ENCODE measurements at places on chromosomes 11 and 22.

GRCh38 chr11:43071338-43071737 lies 240.5 kb upstream of the API5 start:
- DNase-seq: no peak

DNA sequence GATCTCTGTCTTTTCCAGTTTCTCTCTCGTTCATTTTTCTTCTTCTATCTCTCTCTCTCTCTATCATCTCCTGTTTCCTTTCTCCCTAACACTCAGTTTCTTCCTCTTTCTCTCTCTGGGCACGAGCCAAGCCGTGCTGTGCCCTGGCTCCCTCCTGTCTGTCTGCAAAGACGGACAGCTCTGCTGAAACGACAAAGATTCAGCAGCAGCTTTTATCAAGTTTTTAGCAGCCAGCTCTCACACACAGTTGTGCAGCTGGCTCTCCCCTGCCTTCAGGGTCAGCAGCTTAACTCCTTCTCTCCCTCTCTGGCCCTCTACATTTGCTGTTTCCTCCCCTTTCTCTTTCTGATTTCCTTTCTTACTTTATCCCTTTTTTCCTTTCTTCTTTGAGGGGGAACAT lies 352.0 kb upstream of the MPPED2 start:
- DNase-seq: no peak

- DNase-seq: no peak
These were observed 7.1 kb downstream of the TRIOBP start for GRCh38 chr22:37703906-37704305.

DNA sequence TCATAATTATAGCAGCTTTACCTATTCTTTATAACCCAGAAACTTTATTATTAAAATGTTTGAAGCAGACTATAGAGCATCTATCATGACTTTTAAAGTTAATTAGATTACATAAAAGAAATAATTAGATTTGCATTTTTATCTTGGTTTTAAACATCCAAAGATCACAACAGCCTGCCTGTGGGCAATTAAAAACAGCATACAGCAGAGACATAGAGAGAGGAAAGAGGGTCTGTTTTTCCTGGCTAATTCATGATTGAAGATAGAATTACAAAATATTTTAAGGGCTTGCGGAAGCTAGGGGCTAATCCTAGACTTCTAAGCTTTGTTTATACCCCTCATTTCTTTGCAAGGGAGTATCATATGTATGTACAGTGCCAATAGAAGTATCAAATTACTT lies 178.1 kb downstream of the SOX6 start:
- DNase-seq: no peak

GRCh38 chr11:94728541-94728940 lies 39.6 kb upstream of the AMOTL1 start:
- no peak for DNase-seq

- no peak for DNase-seq
These were observed 17.9 kb upstream of the RRAS2 start for GRCh38 chr11:14376920-14377319.

- DNase-seq: no peak
These were observed 352.1 kb upstream of the NARS2 start for GRCh38 chr11:78926633-78927338.

- DNase-seq: no peak
These were observed 486 bp downstream of the NAP1L4 start for GRCh38 chr11:2991452-2992233.
